ENCODE measurements at places on chromosomes 7 and 10.

GRCh38 chr10:62502995-62503613, 128.9 kb downstream of the ZNF365 start:
- DNase-seq = no peak

GRCh38 chr7:124536156-124536762, 229.3 kb downstream of the GPR37 start:
- DNase-seq = no peak

DNA sequence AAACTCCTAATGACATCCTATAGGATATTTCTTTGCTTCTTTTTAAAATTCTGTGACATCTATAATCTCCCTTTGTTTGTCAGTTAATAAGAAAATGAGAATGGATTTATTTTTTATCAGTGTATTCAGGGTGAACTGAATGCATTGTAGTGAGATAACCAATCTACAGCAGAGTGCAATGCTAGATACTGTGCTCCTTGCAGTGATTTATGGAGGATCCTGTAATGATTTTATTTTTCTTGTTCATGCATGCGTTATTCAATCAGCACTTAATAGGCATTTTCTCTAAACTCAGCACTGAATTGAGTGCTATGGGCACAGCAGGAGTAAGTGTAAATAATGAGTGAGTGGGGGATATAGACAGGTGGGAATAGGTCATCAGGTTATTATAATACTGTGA, 253.9 kb downstream of the CDK14 start:
- DNase-seq = no peak

DNA sequence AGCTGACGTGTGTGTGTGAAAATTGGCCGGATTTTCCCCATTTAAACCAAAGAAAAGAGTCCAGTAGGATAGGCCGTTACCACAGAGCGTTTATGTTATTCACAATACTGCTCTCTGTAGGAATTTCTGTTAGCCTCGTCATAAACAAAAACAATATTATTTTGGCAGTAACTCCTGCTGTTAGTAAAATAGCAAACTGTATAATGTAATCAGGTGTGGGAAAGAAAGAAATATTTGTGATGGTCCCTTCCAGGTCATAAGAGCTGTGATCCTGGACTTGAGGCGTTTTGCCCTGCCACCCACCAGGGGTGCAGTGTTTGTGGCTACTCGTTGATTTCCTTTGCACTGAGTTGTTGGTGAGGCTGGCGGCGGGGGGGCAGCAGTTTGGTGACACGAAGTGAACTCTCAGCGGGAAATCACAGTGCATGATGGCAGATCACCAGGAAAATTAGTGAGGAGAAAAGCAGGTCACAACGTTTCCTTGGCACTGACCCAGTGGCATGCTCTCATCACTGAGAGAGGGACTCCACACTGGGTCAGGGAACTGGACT, 2.8 kb downstream of the EEPD1 start:
- DNase-seq = no peak

DNA sequence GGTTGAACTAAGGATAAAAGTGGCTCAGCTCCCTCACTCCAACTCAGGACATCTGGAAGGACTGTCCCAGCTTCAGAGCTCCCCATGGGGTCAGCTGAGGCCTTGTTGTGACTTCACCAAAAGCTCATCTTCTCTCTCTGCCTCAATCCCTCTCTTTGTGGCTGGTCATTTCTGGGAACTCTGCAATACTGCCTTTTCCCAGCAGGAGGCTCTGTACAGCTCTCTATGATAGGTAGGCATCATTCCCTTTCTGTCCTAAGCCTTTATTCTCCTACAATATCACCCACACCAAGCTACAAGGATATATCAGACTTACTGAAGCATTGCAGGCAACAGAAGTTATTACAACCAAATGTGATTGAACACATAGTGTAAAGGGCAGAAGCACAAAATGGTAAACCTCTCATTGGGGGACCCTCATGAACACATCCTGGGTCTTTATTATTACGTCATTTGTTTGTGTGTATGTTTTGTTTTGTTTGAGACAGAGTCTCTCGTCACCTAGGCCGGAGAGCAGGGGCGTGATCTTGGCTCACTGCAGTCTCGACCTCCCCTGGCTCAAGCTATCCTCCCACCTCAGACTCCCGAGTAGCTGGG, 36.7 kb upstream of the PRPS1L1 start:
- DNase-seq = no peak

- DNase-seq = no peak
Observed at GRCh38 chr7:70036695-70037094, 438.4 kb downstream of the AUTS2 start.

DNA sequence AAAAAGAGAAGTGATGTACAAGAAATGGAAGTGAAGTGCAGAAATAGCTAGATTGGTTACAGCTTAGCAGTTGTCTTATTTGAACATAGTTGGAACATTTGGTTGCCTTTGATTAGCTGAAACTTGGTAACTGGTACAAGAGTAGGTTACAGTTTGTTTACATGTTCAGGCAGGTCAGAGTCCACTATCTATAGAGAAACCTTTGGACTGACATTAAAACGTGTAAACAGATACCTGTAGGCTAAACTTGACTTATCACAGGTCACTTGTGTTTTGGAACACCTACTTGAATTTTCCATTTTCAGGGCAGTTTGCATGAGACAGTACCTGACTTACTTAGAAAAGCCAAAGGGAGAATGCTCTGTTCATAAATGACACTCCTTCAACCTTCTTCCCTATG, 28.5 kb upstream of the CYP2C8 start:
- DNase-seq = no peak
